ENCODE measurements at places on chromosomes 2 and 18.

- no peak for DNase-seq
Measured at GRCh38 chr2:19902216-19902740, 495 bp upstream of the TTC32 start.

GRCh38 chr2:230899786-230900185, 25.3 kb downstream of the GPR55 start:
- DNase-seq, result no peak

DNA sequence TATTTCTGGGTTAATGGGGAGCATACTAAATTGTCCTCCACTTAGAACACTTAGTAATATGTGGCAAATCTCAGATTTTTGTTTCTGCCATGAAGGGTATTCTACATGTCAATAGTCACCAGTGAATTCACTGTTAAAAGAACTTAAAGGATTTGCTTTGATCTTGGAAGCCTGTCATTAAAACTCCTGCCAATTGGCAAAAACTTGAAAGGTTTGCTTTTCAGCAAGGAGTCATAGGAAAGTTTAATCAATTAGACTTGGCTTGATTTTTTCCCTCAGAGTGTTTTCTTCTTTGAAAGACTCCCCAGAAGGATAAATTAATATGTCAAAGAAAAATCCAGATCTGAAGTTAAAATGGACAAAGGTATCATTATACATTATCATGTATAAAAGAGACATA, 671.9 kb upstream of the PKDCC start:
- no peak for DNase-seq

DNA sequence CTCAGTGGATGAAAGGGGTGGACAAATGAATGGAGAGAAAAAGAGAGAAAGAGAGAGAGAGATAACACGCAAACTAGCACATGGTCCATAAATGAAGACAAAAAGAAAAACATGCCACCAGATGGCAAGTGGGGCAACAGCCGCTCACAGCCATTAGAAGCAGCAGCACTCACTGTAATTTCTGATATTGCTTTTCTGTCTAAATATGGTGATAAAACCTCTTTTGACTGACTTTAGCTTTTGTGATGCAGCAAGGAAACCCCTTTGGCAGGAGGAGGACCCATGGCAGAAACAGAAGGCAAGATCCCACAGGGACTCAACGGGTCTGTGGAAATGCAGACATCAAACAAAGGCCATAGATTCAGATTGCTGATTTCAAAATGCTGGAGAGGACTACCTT, 88.0 kb upstream of the CDH20 start:
- DNase-seq, result no peak

DNA sequence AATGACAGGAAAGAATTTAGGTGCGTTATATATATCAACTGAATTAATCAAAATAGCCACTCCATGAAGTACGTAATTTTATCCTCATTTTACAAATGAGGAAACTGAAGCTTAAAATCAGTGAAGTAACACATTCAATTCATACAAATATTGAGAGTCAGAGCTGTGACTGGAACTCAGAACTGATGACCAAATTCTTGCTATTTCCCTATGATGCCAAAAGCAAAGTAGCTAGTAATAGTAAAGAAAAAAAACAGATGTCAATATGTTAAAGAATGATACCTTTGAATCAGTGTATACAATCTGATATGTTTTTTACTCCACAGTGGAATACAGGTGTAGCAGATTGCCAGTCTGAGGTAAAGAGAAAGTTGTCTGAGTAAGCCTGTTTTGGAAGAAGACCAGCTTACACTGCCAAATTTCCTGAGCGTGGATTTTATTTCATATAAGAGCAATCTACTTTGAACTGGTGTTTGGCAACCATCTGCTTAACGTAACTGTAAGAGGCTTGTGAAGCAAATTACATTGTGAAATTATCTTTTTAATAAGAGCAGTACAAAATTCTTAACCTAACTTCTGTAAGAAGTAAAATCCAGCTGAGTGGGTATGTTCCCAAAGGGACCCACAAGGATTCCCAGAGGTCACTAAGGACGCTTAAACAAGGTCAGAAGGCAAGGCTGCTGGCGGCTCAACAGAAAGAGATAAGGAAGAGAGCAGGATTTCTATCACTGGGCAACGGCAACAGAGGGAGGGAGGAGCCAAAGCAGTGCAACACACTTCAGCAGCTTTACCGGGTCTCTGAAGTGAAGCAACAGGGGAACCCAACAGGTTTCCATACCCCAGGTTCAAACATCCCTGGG, 85.6 kb downstream of the IKZF2 start:
- no peak for DNase-seq

- DNase-seq, result no peak
Measured at GRCh38 chr2:46827274-46828134, 88.1 kb downstream of the MCFD2 start.

GRCh38 chr18:38611036-38611964, 1045.7 kb upstream of the CELF4 start:
- no peak for DNase-seq

DNA sequence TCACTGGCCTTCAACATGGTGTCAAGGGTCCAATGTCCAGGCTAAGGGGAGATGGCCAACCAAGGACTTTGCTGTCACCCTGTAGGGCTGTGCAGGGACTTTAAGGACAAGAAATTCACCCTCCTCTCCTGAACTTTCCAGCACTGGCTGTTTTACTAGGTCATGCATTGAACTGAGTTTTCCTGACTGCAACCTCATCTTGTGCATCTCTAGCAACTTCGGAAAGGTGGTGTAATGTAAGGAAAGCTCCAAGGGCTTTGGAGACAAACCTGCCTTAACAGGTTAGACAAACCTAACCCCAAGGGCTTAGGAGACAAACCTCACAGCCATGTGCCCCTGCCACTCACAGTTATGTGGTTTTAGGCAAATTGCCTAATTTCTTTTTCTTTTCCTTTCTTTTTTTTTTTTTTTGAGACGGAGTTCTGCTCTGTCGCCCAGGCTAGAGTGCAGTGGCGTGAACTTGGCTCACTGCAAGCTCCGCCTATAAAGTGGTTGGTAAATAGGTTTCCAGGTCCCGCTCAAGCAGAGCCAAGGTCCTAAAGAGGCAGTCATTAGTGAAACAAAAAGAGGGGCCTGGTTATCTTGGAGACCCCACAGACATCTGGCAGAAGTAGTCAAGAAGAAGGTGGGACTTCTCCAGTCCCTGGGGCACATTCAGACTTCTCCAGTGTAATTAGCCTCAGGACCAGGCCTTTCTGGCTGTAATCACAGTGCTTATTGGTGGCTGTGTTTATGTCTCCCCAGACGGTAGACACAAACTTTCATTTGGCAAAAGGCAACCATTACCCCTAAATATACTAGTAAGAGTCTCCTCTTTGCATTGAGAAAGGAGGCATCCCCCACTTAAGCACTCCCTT, 37.6 kb upstream of the PMAIP1 start:
- no peak for DNase-seq

GRCh38 chr2:67498931-67499330, 101.8 kb downstream of the ETAA1 start:
- DNase-seq, result no peak

DNA sequence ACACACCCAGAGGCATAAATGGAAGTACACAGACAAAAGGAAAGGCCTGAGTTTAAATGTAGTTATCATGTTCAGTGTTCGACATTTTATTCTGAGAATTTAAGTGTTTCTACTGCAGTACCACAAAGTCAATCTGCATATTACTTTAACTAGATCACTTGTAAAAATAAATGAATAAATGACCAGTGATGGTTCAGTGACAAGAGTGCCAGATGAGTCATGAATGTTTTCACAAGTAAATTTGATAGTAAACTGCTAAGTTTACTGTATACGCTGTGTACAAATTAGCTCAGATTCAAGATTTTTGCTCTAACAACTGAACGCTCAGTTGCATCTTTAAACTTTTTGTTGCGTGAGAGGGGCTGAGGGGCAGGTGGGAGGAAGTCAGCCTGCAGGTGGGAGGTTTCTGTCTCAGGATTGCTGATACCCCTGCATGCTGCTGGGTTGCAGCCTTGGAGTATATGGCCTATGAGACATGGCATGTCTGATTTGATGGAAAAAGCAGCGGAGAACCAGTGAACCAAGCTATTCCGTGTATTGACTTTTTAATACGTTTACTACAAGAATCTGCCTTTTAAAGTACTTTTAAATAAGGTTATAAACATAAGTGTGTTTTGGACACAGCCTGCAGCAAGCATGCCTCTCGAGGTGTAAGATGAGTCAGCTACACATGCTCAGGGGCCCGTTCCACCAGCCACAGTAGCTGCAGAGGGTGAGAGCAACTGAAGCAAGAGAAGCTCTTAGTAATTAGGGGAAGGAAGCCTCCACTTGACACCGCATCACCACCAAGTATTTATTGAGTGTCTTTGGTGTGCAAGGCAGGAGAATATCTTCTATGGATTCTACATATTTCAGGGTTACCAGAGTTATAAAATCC, 245.1 kb downstream of the NEDD4L start:
- DNase-seq, result no peak

GRCh38 chr2:172179045-172179701, 76.5 kb upstream of the DLX2 start:
- DNase-seq, result peak; percentile 21
